Brain (organoid and tissue), 16 donors: ENCODE measurements at places on chromosomes 4 and X.
A peak's percentile ranks its signal among the peaks of the same experiment; 100 is the strongest.

DNA sequence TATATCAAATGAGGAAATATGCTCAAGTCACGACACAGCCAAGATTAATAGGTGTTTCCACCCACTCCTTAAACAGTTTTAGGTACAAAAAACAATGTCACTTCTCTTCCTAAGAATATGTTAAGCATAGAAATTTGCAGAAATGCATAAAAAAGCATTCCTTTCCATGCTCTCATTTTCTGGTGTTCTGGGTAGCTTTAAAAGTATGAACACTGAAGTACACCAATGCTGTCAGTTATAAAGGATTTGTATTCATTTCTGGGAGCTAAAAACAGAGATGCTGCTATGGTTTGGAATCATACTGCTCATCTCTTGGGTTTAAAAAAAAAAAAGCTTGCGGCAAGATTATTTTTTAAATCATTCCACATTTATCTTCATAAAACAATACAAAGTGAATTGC lies 20.8 kb downstream of the SH3RF1 start:
- DNase-seq, result no peak

GRCh38 chrX:135543924-135544323 lies 23.5 kb downstream of the INTS6L start:
- DNase-seq, result no peak

GRCh38 chr4:40221744-40222143 lies 24.9 kb downstream of the RHOH start:
- DNase-seq, result no peak

- DNase-seq, result no peak
Measured at GRCh38 chr4:81505004-81505598, 33.4 kb upstream of the RASGEF1B start.

- no peak for DNase-seq
Measured at GRCh38 chr4:160319221-160319867, 1216.5 kb downstream of the RAPGEF2 start.

DNA sequence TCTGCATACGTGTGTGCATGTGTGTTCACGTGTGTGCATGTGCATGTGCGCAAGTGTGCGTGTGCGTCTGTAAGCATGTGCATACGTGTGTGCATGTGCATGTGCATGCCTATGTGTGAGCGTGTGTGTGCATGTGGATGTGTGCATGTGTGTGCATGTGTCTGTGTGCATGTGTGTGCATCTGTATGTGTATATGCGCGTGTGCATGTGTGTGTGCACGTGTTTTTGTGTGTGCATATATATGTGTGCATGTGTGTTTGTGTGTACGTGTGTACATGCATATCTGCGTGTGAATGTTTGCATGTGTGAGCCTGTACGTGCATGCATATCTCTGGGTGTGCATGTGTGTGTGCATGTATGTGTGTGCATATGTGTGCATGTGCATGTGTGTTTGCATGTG lies 35.7 kb upstream of the DRD5 start:
- no peak for DNase-seq

DNA sequence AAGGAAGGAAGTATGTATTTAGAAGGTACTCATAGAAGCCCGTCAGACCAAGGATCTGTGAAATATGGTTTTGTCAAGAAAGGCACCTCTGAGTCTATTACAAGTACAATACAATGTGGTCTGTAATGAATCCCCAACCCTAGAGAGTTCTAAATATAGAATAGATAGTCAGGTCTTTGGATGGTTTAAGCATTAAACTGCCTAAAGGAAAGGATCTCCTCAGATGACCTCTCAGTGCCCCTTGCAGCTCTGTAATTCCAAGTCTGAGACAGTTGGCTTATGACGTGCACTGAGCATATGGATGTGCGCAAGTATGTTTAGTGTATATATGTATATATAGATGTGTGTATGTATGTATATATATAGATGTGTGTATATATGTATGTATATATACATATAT lies 62.0 kb downstream of the CCSER1 start:
- peak; percentile 63 for DNase-seq

DNA sequence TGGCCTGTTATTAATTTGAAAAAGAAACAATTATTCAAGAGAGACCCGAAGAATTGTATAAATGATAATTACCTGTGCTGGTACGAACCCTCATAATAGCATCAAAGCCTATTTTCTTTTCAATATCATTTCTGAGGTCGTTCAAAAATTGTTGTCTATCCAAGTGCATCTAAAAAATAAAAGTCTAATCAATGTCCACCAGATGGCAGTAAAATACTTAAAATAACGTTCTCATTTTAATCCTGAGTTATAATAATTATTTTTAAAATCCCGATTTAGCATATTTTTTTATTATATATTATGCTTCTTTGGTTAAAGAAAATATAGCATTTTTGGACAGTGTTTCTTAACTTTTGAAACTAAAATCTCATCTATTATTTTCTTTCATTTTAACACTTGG lies 55.7 kb downstream of the METTL14 start:
- peak; percentile 34 for DNase-seq

DNA sequence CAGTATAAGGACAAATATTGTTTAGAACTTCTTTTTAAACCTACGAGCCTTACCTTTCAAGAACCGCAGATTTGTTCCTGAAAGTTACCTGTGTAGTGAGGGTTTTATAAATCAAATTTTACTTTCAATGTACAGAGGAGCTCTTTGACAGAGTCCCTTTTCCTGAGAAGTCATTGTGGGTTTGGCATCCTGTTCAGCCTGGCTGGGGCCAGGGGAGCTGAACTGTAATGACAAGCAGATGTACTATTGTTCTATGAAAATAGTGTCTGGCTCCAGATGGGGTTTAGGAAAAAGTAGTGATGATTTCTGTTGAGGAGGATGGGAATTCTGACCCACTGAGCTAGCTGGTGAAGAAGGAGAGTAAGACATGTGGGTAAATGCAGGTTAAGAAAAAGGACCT lies 196.2 kb upstream of the PGRMC2 start:
- DNase-seq, result no peak

DNA sequence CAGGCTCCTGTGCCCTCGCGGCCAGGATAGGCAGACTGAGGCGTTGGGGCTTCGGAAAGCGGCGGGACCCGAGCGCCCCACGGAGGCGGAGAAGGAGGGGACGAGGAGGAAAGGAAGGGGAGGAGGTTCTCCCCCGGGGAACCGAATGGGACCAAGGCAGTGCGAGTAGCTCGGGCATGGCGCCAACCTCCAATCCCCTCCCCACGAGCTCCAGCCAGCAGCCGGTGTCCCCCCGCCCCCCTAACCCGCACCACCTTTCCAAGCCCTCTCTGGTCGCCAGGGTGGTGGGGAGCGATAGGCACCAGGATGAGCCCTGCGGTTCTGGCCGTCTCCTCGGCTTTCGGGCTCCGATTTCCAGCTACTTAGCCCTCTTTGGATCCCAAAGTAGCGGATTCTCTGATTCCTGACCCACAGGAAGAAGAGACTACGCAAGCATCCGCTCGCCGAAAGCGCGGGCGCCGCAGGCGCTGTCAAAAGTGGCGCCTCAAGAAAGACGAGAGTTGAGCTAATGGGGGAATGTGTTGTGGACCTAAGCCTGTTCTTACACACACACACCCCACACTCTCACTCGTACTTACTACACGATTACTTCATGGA lies 15.2 kb upstream of the ZIC3 start:
- peak; percentile 74 for DNase-seq

- no peak for DNase-seq
Measured at GRCh38 chrX:15177316-15177715, 92.6 kb downstream of the ASB9 start.

DNA sequence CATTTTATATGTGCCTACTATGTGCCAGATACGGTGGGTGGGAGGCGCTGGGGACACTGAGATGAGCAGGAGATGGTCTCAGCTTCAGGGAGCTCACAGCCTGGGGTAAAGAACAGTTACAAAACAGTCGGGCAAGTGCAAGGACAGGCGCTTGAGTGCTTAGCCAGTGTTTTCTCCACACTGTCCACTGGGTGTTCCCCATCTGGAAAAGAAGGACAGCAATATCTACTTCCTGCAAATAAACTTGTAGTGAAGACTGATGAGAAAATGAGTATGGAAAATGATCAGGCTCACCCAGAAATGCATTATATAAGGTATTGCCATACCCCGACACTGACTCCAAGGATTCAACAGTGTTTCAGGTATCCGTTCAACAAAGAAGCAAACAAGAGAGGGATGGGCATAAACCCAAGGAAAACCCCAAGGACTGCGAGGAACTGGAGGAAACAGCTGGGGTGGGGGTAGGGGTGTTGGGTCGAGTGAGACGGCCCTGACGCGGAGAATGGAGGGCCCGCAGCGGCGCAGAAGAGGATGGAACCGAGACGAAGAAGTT lies 835 bp downstream of the TMEM185A start:
- peak; percentile 19 for DNase-seq

DNA sequence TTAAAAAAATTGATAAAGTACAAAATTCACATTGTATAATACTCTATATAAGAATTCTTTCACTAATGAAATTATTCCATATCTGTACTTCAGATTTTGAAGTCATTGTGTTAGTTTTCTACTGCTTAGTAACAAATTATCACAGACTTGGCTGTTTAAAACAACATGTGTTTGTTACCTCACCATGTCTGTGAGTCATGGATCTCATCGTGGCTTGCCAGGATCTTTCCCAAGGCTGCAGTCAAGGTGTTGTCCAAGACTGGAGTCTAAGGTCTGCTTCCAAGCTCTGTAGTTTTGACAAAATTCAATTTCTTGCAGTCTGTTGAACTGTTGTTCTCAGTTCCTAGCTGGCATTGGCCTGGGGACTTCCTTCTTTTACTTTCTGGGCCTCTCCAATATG lies 1286.9 kb downstream of the ADGRL3 start:
- DNase-seq, result no peak

- no peak for DNase-seq
Measured at GRCh38 chr4:88382621-88383020, 4.0 kb downstream of the HERC6 start.

DNA sequence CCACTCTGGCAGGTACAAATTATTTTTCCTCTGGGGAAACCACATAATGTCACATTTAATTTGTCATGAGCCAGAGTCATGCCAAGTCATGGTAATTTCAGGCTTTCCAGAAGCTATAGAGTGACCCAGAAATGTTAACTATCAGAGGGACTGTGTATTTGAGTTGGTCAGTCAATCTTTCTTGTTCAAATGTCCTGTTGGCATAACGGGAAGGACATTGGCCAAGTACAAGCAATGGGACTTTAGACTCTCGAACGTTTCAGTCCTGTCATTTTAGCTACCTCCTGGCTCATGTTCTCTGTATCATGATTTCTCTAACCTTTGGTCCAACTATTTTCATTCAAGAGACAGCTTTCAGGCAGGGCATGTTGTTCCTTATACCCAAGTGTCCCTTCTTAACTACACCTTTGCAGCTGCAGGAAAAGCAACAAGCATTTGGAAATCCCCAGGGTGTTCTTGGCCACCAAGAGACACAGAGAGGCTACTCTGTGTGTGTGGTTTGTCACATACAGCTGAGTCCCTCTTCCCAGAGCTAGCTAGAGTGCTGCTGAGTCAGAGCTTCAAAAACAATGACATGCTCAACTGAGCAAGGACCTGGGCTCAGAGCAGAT lies 142.6 kb downstream of the EGF start:
- no peak for DNase-seq

- peak; percentile 4 for DNase-seq
Measured at GRCh38 chrX:112760697-112761096, 79.9 kb downstream of the AMOT start.

DNA sequence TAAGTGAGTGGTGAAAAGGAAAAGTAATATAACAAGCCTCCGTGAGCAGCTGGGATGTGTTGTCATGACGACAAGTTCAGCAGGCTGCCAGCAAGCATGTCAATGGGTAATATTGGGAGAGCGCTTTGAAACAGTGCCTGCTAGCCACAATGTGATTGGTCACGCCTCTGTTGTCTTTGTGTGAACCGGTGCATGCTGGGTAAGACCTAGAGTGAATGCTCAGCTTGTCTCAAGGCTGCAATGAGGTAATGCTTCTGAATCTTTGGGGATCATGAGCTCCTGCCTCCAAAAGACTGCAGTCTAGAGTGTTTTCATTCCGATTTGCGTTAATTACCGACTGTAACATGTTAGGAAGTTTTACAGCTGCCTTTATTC lies 54.9 kb downstream of the STOX2 start:
- DNase-seq, result peak; percentile 98

DNA sequence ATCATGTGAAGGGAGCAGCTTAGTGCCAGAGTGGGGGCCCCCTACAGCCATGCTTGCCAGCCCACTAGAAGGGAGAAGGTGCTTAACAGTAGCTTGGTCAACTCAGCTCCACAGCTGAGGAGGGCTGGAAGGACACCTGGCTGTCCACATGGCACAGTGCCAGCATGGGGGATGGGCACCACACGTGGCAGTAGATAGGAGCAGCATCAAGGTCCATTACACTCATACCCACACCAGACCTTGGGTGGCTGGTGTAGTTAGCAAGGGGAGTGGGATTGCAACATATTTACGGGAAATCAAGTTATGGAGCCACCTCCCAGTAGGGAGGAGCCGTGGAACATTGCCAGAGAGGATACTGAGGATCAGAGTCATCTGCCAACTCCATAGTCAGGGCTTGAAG lies 37.9 kb upstream of the SLC4A4 start:
- DNase-seq, result no peak

GRCh38 chrX:65976161-65976560 lies 63.7 kb downstream of the VSIG4 start:
- DNase-seq, result no peak

GRCh38 chrX:112753116-112753515 lies 73.4 kb upstream of the LHFPL1 start:
- DNase-seq, result no peak

DNA sequence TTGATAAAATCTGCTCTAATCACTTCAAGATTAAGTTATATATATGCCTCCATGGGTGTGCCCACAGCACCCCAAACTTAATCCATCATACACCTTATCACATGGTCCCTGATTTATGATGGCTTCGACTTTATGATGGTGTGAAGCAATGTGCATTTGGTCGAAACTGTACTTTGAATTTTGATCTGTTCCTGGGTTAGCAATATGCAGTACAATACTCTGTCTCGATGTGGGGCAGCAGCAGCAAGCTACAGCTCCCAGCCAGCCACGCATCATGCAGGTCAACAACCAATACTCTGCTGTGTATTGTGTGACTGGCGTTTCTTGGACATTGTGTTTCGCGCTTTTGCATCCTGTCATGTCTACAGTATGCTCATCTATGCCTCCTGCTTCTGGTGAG lies 62.6 kb downstream of the MCUB start:
- no peak for DNase-seq

DNA sequence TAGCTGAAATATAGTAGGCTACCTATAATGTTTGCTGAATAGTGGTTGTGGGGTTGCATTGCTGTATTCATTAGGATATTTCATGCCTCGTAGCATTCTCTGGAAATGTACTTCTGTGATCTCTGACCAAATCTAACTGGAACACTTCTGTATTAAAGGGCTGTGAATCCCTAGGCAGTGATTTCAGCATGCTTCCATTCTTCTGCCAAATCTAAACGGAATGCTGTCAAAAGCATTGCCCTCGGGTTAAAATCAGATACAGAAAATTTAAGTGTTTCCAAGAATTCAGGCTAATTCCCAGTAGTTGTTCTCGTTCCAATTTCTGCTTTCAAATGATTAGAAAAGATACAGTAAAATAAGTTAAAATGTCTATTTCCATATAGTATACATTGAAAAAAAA lies 1847.5 kb upstream of the IGFBP7 start:
- DNase-seq, result peak; percentile 24
